ENCODE measurements at places on chromosomes 7 and 10.

DNA sequence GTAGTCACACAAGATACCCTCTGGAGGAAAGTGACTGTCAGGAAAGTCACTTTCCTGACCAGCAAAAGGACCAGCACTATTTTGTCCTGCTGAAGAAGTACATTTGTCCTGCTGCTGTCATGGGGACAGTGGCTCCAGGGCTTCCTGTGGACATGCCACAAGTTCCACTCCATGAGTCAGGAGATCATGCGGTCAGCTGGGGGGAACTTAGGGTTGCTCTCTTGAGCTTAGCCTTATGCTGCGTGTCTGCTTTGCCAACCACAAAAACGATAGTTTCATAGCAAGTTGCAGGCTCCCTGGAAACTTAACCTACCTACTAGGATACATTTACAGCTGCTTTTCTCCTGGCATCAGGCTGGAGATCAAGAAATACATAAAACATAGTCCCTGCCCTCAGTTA lies 19.8 kb upstream of the ALOX5 start:
- H3K27ac ChIP-seq: no peak overlapping the region
- DNase-seq: no peak
- H3K27me3 ChIP-seq: no peaks in the 10 kb centered on the region
- no peak overlapping the region for H3K4me3 ChIP-seq
- no peaks in the 10 kb centered on the region for H3K36me3 ChIP-seq

GRCh38 chr7:109834851-109835250 lies 1256.1 kb upstream of the LRRN3 start:
- no peaks in the 10 kb centered on the region for H3K4me1 ChIP-seq
- H3K27ac ChIP-seq: no peak overlapping the region
- no peak overlapping the region for H3K4me3 ChIP-seq

GRCh38 chr7:50446542-50446960 lies 3.6 kb downstream of the FIGNL1 start:
- peaks cover 2% of the 10 kb centered on the region for H3K36me3 ChIP-seq
- no peak for DNase-seq
- no peak overlapping the region for H3K4me3 ChIP-seq
- H3K27me3 ChIP-seq: no peaks in the 10 kb centered on the region
- no peak overlapping the region for H3K27ac ChIP-seq

DNA sequence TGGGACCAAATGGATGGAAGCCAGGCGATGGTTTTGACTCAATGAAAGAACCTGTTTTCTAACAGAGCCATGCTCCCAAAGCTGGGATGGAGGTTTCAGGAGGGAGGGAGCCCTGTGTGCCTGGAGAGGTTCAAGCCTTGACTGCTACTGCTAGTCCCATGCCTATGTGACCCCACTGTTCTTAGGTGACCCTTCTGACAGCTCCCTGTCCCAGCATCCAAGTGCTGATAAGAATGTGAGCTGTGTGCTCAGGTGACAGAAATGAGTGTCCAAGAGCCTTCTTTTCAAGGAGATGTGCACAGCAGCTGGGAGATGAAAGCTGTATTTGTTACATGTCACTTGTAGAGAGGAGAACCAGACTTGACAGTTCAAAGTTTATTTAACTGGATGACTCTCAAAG lies 595.4 kb downstream of the GALNT17 start:
- H3K4me1 ChIP-seq: no peaks in the 10 kb centered on the region
- H3K27ac ChIP-seq: no peak overlapping the region
- no peak for DNase-seq
- H3K4me3 ChIP-seq: no peak overlapping the region

DNA sequence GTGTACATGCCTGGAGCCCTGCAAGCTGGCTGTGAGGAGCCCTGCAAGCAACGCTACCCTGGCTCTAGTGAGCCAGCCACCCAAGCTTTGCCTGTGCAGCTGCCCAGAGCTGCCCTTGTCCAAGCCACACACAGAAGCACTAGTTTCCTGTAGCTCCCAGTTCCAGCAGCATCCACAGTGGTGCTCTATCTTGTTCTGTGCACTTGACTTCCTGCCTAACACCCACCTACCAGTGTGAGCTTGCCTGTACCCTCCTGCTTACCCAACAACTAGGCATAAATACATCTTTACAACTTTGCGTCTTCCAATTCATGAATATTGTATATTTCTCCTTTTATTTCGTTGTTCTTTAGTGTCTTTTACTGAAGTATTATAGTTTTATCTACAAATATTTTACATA lies 32.2 kb upstream of the ZNF518A start:
- H3K4me3 ChIP-seq: no peak overlapping the region
- H3K4me1 ChIP-seq: no peaks in the 10 kb centered on the region
- no peak for DNase-seq
